ENCODE measurements at places on chromosomes 3 and 15.

DNA sequence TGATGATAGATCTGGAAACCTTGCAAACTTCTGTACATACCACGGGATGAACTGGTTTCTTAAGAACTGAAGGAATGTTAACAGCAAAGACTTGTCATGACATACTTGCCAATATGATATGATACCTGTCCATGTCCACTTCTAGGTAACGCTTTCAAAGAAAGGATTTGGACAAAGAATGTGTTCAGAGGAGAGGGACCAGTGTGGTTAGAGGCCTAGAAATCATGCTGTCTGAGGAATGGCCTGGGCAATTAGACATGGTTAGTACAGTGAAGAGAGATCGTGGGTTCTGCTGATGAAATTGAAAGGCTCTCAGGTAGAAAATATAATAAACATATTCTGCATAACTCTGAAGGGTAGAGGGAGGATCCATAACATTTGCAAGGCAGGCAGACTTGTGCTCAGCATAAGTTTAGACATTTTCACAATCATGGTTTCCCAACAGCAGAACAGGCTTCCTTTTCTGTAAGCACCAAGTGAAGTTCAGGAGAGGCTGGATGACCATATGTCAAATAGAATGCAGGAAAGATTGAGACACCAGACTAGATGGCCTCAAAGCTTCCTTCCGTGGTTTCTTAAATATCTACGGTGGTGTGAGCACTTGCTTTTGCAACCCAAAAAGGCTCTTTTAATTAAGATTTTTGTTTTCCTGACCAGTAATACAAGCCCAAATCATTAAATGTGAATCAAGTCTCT is 39.9 kb downstream of the TGFBR2 start:
- no peak for DNase-seq

DNA sequence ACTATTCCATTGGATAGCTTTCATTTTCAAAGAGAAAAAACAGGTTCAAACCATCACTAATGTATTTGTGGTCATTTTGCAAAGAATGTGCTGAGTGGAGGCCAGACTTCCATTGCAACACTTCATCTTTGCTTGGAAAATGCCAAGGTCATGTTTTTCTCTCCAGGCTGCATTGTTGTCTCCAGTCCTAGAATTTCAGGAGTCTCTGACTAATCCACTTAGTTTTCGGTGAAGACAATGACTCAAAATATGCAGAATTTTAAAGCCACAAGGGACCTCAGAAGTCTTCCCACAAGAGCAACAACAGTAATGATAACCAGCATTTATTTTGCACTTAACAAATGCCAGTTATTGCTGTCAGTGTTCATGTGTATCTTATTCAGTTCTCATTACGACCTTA is 277.0 kb downstream of the RYR3 start:
- no peak for DNase-seq

- no peak for DNase-seq
Measured at GRCh38 chr15:72919936-72920465, 132.3 kb upstream of the NEO1 start.

DNA sequence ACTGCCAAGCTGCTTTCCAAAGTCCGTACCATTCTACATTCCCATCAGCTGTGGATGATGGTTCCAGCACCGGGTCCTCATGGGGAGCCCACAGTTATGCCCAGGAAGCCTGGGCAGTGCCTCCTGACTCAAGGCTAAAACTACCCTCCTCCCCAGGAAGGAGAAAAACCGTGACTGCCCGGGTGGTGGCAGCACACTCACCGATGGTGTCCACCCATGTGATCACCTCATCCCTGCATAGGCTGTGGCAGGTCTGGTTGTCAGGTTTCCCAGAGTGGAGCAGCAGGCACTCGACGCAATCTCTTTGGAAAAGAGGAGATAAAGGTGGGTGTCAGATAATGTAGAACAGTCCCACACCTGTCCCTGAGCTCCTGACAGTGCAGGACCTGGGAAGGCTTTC is 38.6 kb downstream of the UMPS start:
- DNase-seq, result no peak

DNA sequence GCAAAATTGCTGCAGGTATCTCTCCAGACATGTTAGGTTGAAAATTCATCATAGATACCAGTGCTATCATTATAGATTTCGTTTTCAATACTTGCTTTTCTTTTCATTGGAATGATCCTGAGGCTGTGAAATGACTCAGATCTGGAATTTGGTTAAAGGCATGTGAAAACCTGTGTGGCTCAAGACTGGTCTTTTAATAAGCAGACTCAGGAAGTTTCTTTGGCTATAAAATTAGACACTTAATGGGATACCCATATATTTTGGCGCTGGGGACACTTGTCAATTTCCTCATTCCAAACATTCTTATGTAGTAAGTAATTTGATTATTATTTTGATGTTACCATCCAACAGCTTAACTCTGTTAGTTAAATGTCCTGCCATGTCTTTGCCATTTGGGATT is 1041.1 kb upstream of the GBE1 start:
- DNase-seq, result no peak

DNA sequence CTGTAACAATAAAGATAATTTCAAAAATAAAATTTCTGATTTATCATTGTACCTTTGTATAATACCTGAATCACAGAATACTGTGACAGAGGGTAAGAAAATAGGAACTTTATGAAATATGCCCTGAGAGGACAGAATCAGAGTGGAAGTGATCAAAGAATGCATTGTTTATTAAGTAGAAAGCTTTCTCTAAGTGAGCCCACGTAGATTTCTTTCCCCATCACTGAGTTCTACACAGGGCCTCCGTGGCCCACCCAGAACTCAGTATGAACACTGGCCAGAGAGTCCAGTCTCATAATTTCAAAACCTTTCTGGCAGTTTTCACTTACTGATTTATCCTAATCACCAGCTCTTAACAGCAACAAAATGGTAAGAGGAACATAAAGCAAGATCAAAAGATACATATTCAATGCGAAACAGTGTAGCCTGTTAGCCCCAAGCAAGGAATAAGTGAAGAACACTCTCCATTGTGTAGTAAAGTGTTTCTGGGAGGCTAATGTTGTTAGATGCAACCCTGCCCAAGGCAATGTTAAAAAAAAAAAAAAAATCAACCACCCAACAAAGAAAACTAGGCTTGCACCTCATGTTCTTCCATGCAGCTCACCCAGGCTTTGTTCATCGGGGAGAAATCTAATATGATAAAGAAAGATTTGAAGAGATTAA is 341.3 kb downstream of the LSAMP start:
- DNase-seq, result no peak

DNA sequence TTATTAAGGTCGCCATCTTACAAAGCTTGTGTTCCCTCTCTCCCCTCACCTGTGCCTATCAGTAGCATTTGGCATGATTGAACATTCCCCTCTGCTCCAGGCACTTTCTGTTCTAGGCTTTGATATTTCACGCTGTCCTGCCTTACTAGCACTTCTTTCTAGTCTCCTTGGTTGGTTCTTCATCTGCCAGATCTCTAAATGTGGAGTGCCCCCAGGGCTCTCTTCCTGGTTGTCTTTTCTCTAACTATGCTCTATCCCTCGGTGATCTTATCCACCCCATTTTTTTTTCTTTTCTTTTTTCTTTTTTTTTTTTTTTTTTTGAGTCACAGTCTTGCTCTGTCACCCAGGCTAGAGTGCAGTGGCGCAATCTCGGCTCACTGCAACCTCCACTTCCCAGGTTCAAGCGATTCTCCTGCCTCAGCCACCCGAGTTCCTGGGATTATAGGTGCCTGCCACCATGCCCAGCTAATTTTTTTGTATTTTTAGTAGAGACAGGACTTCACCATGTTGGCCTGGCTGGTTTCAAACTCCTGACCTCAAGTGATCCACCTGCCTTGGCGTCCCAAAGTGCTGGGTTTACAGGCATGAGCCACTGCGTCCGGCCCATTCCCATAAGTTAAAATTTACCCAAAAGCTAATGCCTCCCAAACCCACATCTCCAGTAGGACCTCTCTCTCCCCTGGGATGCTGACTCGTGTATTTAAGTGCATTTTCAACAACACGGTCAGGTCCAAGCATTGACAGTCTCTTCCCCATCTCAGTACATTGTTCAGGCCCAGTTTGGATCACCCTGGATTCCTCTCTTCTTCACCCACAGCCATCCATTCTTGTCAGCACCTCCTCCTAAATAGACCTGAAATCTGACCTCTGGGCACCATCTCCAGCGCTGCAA is 5.2 kb downstream of the NUSAP1 start:
- DNase-seq, result no peak

- DNase-seq, result no peak
Measured at GRCh38 chr3:109897734-109898133, 560.4 kb upstream of the DPPA4 start.

- DNase-seq, result no peak
Measured at GRCh38 chr15:45794712-45795439, 160.0 kb downstream of the SQOR start.

DNA sequence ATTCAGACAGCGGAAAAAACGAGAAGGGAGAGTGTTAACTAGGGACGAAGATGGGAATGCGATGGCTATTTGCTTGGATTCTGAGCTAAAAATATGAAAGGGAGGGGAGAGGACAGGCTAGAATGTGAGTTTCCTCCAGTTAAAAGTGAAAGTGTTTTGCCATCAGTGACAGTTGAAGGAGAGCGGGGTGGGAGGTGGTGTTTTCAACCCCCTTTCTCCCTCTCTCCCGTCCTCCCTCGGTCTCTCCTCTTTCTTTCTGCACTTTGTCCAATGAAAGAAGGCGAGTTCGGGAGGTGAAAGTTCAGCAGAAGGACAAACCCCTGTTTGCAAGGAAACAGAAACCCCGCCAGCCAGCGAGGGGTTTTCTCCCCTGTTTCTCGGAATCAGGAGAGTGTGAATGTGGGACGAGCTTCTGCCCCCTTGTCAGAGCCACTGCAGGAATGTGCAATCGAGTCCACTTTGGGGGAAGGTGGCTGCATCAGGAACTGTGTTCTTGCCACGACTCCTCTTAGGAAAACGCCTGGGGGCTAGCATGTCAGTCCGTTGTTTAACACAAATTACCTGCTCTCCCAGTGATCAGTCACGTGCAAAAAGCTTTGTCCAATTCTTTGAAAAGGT is 975 bp upstream of the FOXP1 start:
- DNase-seq, result peak; percentile 40

- no peak for DNase-seq
Measured at GRCh38 chr3:152011812-152012735, 138.6 kb downstream of the SUCNR1 start.

GRCh38 chr15:73030122-73030679 is 22.1 kb upstream of the NEO1 start:
- no peak for DNase-seq

DNA sequence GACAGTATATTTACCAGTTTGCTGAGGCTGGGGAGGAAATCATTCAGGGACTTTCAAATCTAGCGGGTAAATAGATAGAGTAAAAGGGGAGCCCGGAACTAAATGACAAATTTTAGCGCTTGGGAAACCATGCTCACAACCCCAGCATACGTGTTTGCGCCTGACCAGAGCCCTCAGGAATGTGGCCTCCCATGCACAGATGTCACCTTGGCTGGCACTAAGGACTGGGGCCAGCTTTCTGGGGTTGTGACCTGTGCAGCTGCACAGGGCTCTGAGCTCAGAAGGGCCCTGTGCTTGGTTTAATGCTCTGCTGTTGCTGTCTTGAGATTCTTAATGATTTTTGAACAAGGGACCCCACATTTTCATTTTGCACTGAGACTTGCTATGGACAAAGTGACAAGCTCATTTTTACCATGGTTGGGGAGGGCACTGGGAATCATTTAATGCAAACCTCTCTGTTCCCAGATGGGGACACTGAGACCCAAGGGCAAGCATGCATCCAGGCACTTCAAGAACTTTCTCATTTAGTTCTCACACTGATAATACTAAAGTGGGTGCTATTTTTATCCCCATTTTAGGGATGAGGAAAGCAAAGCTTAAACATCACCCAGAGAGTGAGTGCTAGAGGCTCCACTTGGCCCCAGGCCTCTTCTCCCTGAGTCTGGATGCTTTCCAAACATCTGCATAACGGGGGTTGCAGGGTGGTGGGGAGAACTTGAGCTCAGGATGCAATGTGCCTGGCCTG is 44.1 kb upstream of the FAM107A start:
- no peak for DNase-seq

DNA sequence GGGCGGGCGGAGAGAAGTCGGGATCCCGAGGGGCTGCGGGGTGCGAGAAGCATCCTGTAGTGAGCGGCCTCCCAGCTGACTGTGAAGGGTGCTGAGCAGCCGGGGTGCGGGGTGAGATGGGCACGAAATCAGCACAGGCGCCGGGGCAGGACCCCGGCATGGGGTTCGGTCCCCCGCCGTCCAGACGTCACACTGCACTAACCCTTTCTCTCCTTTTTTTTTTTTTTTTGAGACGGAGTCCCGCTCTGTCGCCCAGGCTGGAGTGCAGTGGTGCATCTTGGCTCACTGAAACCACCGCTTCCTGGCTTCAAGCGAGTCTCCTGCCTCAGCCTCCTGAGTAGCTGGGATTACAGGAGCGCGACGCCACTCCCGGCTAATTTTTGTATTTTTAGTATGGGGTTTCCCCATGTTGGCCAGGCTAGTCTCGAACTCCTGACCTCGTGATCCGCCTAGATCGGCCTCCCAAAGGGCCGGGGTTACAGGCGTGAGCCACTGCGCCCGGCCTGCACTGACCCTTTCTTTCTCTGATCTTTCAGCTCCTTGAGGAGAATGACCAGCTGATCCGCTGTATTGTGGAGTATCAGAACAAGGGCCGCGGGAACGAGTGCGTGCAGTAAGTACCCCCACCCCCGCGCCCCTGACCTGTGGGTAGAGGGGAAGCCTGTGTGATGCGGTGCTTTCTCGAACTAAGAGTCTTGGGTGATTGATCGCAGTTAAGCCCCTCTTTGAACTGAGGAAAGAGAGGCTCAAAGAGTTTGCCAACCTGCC is 513 bp downstream of the SS18L2 start:
- no peak for DNase-seq

DNA sequence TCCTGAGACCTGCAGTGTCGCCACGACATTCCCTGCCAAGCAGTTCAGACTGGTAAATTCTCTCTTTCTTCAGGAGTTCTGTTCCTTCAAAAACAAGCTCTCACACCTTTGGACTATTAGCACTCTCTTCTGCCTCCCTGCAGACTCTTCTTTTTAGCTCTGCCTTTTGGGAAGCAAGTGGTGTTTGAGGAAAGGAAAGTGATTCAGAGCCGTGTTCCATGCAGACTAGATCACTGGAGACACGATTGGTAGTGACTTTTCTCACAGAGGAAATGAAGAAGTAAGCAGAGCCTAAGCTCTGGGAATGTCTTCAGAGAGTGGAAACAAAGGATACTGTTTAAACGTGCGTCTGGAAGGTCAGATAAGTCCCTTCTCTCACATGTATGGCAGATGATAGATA is 270.6 kb upstream of the TPRG1 start:
- DNase-seq, result no peak

GRCh38 chr3:128488636-128488990 is 4.4 kb downstream of the GATA2 start:
- DNase-seq, result no peak

- DNase-seq, result no peak
Measured at GRCh38 chr15:92811148-92811913, 88.8 kb upstream of the CHD2 start.

DNA sequence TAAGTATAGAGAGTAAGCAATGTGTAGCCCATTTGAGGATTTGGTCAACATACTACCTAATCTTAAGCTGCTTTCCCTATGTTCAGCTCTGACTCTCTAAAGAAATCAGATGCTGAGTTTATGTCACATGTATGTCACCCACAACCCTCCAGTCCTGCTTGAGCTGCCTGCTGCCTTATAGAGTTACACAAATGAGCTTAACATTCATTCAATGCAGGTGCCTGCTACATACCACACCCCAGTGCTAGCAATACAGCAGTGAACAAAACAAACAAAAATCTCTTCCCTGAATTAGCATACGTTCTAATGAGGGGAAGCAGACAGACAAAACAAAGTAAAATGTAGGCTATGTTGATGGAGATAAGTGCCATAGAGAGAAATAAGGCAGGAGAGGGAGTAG is 93.0 kb downstream of the HHLA2 start:
- no peak for DNase-seq
